ENCODE measurements at places on chromosomes 12 and 14. TPM values are rescaled to one million over a fixed set of nuclear protein-coding genes. Genes with fewer than 3 reads are reported as not detected.

DNA sequence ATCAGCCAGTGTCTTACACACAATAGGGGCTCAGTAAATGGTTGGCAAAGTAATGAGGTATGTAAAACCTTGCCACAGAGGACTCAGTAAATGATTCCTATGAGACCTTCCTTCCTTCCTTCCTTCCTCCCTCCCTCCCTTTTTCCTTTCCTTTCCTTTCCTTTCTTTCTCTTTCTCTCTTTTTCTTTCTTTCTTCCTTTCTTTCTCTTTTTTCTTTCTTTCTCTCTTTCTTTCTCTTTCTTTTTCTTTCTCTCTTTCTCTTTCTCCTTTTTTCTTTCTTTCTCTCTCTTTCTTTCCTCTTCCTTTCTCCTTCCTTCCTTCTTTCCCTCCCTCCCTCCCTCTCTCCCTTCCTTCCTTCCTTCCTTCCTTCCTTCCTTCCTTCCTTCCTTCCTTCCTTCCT is 7.5 kb downstream of the SDS start:
- no peaks in the 10 kb centered on the region for H3K4me1 ChIP-seq
- no peak overlapping the region for H3K27ac ChIP-seq
- no peak for DNase-seq
- peaks cover 16% of the 10 kb centered on the region for H3K27me3 ChIP-seq
- H3K36me3 ChIP-seq: no peaks in the 10 kb centered on the region

GRCh38 chr14:23478109-23478759 is 8.7 kb downstream of the NGDN start:
- H3K27me3 ChIP-seq: no peaks in the 10 kb centered on the region
- peaks cover 25% of the 10 kb centered on the region for H3K36me3 ChIP-seq
- no peaks in the 10 kb centered on the region for H3K4me1 ChIP-seq
- no peak overlapping the region for H3K27ac ChIP-seq
- H3K4me3 ChIP-seq: no peak overlapping the region

DNA sequence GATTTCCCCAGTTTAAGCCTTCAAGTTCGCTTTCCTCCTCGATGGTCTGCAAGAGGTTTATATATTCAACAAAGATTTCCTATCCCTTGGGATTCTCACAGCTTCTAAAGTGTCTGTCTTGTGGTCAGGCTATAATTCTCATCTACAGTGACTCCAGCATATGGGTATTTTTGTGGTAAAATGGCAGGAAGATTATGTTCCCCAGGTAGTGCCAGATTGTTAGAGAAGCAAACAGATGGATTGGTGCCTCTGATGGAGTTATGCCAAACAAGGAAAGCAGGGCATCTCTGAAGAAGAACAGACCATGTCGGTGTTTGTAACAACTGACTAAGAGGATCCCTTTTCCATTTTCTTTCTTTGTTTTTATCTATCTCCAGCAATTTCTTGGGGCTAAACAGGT is 5.5 kb upstream of the CCDC175 start:
- no peak overlapping the region for H3K4me3 ChIP-seq
- no peak for DNase-seq
- no peak overlapping the region for H3K27ac ChIP-seq

- no peak overlapping the region for H3K27ac ChIP-seq
- no peaks in the 10 kb centered on the region for H3K4me1 ChIP-seq
- no peaks in the 10 kb centered on the region for H3K27me3 ChIP-seq
- H3K36me3 ChIP-seq: no peaks in the 10 kb centered on the region
Observed at GRCh38 chr12:89414851-89415250, 62.5 kb upstream of the DUSP6 start.

- H3K36me3 ChIP-seq: no peaks in the 10 kb centered on the region
- H3K27ac ChIP-seq: no peak within 1 kb of the TSS
- DNase-seq: no peak
- H3K27me3 ChIP-seq: peaks cover 26% of the 10 kb centered on the region
- no peaks in the 10 kb centered on the region for H3K4me1 ChIP-seq
- H3K4me3 ChIP-seq: peak within 1 kb of the TSS; percentile 42
Observed at GRCh38 chr12:53954694-53955035, at the start of gene HOXC12. HOXC12 (plus strand) TSS chr12:53954903; CDS start chr12:53954930, 27 bp downstream.

- DNase-seq: no peak
- no peaks in the 10 kb centered on the region for H3K27me3 ChIP-seq
- no peak overlapping the region for H3K27ac ChIP-seq
- no peaks in the 10 kb centered on the region for H3K4me1 ChIP-seq
Observed at GRCh38 chr14:36805131-36805559, 143.5 kb downstream of the PAX9 start.

- peak overlapping the region; percentile 75 for H3K4me3 ChIP-seq
- no peaks in the 10 kb centered on the region for H3K27me3 ChIP-seq
- no peaks in the 10 kb centered on the region for H3K4me1 ChIP-seq
Observed at GRCh38 chr14:30559638-30560091, 707 bp downstream of the G2E3 start.

DNA sequence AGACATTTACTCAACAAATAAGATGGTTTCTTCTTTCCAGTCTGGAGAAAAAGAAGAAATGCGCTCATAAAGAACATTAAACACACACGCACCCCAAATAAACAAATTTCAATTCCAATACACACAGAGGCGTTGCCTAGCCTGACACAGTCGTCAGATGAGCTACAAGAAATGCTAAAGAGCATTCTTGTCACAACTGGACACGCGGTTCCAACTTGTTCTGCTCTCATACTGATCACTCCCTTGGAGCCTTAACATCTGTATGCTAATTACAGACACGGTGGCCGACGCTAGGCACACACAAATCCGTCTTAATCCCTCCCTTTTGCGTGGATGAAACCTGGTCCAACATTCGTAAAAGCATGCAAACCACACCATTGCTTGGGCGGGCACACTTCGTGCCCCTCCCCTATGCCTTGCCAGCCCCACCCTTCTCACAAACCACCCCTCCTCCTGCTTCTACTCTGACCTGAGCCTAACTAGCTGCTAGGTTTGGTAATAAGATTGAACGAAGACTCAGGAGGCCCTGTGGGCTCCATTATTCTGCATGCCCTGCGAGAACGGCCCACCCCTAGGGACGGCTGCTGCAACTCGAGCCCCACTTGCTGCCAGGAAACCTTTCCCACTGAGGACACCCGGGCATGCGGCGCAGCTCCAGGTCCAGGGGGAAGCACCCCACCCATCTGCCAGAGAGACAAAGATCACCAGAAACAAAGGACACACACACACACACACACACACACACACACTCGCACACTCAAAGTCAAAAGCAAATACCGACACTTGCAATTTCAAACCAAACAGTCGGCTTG is 1.2 kb downstream of the KCNK10 start:
- H3K27me3 ChIP-seq: peaks cover 72% of the 10 kb centered on the region
- H3K36me3 ChIP-seq: no peaks in the 10 kb centered on the region
- peaks cover 5% of the 10 kb centered on the region for H3K4me1 ChIP-seq
- H3K4me3 ChIP-seq: no peak overlapping the region
- DNase-seq: no peak
- no peak overlapping the region for H3K27ac ChIP-seq

GRCh38 chr12:590206-590750 is 73.0 kb downstream of the NINJ2 start:
- H3K27ac ChIP-seq: no peak overlapping the region
- H3K27me3 ChIP-seq: no peaks in the 10 kb centered on the region
- DNase-seq: no peak
- no peak overlapping the region for H3K4me3 ChIP-seq
- H3K4me1 ChIP-seq: no peaks in the 10 kb centered on the region

GRCh38 chr14:35696575-35696974 is 112.5 kb downstream of the RALGAPA1 start:
- no peak overlapping the region for H3K4me3 ChIP-seq
- no peak for DNase-seq
- no peaks in the 10 kb centered on the region for H3K4me1 ChIP-seq

DNA sequence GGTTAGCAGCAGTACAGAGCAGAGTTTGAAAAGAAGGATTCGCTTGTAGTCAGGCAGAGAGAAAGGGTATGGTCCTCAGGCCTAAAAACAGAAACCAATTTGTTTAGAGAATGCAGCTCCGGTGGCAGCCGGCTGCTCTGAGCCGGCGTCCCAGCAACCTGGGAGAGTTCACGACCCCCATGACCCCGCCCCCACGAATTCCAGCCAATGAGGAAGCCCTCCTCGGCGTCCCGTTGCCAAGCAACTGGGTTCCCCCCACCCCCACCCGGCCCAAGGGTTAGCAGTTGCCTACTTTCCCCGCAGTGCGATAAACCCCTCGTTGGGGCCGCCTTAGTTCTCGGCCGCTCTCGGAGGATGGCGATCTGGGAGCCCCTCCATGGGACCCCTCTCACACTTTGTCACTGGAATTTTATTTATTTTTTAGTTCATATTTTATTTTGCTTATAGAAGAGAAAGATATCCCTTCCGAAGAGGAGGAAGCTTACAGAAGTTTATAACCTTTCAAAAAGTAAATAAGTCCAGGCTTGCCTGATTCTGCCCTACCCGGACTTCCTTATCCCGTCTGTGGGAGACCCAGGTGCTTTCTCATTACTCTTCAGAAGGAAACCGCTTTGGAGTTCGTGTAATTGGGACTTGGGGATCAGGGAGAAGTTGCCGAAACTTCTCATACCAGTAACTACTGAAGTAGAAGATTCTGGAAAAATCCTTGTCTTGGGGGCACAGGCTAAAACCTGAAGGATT is at the start of gene CCDC60:
TSS of gene CCDC60 (plus strand) at position 300 of the 741 bp plus-strand sequence. CDS start 448 bp downstream, outside the sequence.
- no peaks in the 10 kb centered on the region for H3K4me1 ChIP-seq
- H3K36me3 ChIP-seq: no peaks in the 10 kb centered on the region
- no peak within 1 kb of the TSS for H3K27ac ChIP-seq
- DNase-seq: no peak
- peaks cover 43% of the 10 kb centered on the region for H3K27me3 ChIP-seq

- peak overlapping the region; percentile 81 for H3K27ac ChIP-seq
- H3K4me3 ChIP-seq: no peak overlapping the region
- no peaks in the 10 kb centered on the region for H3K4me1 ChIP-seq
- H3K27me3 ChIP-seq: no peaks in the 10 kb centered on the region
Observed at GRCh38 chr14:34354556-34354955, 107.5 kb downstream of the SPTSSA start.

DNA sequence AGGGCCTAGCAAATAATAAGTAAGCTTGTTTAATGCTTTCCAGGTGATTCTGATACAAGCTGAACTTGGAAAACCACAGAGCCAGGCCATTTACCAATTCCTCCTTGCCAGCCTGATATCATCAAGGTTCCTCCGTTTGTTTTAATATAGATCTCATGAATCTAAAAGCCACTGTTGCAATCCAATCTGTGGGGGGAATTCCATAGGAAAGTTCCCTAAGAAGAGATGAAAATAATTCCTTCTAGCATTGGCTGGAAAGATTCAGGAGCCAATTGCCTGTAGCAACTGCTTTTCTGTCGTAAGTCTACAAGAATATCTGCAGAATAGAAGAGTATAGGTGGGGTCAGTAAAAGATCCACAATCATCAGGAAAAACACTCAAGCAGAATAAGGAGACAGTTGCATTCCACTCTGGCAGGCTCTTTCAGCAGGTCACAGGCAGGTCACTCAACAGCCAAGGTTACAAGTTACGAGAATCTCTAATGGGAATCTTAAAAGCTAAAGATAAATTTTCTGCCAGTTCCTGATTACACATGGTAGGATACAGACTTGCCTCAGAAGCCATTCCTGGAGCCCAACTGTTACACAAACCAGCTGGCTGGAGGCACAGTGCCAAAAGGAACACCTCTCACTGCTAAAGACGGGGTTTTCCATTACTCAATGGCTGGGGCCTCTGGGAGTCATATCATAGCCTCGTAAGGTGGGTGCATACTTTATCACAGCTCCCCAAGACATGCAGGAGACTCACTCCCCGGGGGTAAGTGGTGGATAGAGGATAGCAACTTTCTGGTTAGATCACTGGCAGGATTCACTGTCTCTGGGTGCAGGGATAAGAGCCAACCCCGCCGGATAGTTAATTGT is 43.6 kb downstream of the FGD6 start:
- DNase-seq: no peak
- no peaks in the 10 kb centered on the region for H3K4me1 ChIP-seq
- H3K27me3 ChIP-seq: no peaks in the 10 kb centered on the region
- no peak overlapping the region for H3K4me3 ChIP-seq

- H3K4me3 ChIP-seq: no peak overlapping the region
- peaks cover 6% of the 10 kb centered on the region for H3K4me1 ChIP-seq
- no peaks in the 10 kb centered on the region for H3K27me3 ChIP-seq
- no peaks in the 10 kb centered on the region for H3K36me3 ChIP-seq
Observed at GRCh38 chr12:27823038-27823437, 43.0 kb upstream of the MANSC4 start.

- H3K36me3 ChIP-seq: no peaks in the 10 kb centered on the region
- DNase-seq: no peak
- no peaks in the 10 kb centered on the region for H3K4me1 ChIP-seq
- peak overlapping the region; percentile 20 for H3K4me3 ChIP-seq
- peak overlapping the region; percentile 87 for H3K27ac ChIP-seq
- H3K27me3 ChIP-seq: no peaks in the 10 kb centered on the region
Observed at GRCh38 chr14:92651758-92652406, 96.5 kb downstream of the LGMN start.

Gene FAIM2
- 1.9 TPM for total RNA-seq

Gene INSM2
- not detected for total RNA-seq

Gene ENDOU
- 1.4 TPM for total RNA-seq

Gene BCL2L2
- total RNA-seq: 28.8 TPM

Gene CLEC6A
- not detected for total RNA-seq
